Stimulated activated CD4-positive, alpha-beta T cell treated with anti-CD3 and anti-CD28 coated beads, Interleukin-4, amount 100 ng/mL, for 4 hours (primary cell): ENCODE measurements at places on chromosomes 4 and X.

DNA sequence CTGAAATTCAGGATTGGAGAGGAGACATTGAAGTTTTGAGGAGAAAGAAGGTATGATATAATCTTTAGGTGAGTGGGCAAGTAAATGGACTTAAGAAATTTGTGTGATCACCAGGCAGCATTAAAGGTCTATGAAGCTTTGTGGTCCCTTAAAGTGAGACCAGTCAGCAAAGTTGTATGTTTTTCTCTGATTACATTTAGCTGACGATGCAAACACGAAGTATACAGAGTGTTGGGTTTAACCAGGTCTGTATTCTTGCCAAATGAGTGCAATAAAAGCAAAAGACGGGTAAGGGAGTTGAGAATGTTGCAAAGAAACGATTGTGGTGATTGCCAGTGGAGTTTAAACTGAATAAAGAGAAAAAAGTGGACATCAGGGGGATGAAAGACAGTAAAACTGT, 11.6 kb upstream of the YIPF6 start:
- no peak for DNase-seq

DNA sequence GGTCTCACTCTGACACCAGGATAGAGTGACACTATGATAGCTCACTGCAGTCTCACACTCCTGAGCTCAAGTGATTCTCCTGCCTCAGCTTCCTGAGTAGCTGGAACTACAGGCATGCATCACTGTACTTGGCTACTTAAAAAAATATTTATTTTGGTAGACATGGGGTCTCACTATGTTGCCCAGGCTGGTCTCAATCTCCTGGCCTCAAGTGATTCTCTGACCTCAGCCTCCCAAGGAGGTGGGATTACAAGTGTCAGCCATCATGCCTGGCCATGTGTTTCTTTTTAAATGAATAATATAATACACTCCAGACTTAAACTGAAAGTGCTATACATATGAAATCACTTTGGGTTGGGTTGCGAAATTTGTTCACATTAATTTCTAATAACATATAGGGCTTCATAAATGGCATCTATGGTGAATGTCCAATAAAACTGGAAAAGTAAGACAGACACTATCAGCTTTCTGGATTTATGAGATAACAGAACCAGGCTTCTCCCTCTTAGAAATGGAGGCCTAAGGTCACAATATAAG, 48.0 kb downstream of the SEC24D start:
- no peak for DNase-seq

- no peak for DNase-seq
Observed at GRCh38 chr4:9996319-9997110, 24.8 kb downstream of the SLC2A9 start.

DNA sequence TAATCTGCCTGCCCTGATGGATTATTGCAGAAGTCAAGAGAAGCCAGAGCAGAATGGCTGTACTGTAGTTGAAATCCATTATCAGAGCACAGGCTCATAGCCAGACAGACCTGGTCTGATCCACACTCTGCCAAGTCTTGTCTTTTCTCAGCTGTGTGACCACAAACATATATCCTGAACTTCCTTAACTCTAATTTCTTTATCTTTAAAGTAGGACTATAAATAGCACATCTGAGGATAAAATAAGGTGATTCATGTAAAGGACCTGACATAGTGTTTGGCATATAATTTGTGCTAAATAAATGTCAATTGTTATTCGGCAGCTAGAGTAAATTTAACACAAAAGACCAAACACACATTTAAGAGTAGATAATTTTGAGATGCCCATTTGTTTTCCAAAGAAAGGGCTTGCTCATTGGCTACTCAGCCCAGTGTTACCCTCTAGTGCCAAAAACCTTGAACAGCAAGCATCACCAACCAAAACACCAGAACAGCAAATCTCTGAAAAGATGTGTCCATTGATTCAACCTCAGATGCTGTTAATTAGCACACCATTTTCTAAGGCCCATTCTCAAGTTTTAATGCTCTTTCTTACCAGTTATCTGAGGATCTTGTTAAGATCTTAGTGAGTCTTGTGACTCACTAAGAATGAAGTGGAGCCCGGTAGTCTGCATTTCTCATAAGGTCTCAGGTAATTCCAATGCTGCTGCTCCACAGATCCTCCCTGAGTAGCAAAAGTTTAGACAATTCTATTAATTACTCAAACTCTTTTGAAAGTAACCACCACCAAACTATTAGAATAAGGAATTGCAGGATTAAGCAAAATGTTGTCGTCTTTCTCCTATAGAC, 108.8 kb downstream of the HHIP start:
- DNase-seq: no peak

DNA sequence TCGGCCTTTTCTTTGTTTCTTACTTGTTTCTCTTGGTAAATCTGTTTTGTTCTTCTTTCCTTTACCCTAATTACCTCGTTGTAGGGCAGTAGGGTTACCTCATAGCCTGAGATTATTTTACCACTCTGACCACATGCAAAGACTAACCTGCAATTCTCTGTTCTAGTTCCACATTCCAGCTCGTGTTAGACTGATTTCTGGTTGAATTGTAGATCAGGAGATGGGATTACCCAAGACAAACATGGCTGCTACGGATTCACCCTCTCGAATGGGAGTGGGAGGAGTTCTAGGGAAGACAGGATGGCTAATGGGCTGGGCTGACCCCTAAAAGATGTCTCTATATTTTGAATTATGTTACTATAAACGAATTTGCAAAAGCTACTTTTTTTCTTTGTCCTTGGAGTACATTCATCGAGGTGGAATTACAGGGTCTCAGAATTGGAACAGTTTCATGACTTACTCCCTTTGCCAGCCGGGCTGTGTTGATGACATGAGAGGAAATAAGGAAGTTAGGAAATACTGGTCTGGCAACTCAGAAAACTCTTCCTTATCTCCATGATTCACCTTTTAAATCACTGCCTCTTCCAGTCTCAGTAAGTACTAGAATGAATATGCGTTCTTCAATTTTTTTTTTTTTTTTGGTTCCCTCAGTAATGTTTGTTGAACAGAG, 36.7 kb upstream of the FBXW7 start:
- no peak for DNase-seq

DNA sequence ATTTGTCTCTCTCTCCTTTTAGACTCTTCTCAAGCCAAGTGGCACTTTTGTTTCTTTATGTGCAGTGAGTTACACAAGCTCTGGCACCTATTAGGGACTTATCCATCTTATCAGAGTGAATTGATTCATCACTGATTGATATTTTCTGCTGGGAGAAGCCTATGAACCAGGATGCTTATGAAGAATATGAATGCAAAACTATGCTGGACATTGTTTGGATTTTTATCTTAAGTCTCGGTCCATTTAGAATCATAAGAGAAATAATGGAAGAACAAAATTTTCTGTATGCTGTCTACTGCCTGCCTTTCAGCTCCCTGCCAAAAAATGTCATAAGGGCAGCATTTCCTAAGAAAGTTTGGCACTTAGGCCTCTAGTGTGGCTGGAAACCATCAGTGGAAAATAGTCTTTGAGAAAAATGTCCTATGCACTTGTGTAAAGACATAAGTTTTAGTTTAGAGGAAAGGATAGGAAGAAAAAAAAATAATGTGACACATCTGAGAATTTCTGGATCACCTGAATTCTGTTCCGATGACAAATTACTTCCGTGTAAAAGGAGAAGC, 365.7 kb upstream of the MAD2L1 start:
- no peak for DNase-seq

DNA sequence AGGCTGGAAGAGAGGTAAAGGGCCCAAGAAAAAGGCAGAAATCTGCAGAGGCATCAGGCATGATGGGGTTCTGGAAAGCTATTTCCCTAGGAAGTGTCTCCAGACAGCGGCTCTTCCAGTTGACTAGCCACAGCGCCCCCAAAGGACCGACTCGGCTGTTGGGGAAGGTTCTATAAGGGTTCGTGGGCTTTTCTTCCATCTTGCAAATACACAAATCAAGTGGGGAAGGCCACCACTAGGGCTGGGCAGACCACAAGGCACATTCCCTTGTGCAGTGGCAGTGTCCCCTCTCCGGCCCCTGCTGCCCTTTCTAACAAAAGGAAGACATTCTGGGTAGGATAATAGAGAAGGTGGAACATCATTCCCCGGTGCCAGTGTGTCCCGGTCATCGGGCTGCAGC, 18.2 kb downstream of the BCOR start:
- DNase-seq: no peak

GRCh38 chrX:30607155-30607554, 29.6 kb upstream of the TASL start:
- no peak for DNase-seq
